ENCODE measurements at places on chromosomes 12 and 14.

GRCh38 chr12:7856516-7856915 is 16.2 kb downstream of the SLC2A14 start:
- no peak for DNase-seq

DNA sequence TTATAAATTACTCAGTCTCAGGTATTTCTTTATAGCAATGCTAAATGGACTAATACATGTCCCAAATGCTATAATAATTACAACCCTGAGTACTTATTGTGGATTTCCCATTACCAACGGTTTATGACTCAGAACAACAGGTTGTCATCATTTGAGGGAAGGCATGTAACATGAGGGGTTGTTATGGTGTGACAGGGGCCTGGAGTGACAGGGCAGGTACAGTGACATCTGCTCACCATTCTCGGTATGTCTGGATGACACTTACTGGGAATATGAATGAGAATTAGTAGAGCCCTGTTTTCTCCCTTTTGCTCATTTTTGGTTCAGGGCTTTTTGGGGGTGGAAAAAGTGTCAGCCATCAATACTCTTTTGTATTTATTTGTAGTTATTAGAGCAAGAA is 36.2 kb upstream of the FERMT2 start:
- no peak for DNase-seq

DNA sequence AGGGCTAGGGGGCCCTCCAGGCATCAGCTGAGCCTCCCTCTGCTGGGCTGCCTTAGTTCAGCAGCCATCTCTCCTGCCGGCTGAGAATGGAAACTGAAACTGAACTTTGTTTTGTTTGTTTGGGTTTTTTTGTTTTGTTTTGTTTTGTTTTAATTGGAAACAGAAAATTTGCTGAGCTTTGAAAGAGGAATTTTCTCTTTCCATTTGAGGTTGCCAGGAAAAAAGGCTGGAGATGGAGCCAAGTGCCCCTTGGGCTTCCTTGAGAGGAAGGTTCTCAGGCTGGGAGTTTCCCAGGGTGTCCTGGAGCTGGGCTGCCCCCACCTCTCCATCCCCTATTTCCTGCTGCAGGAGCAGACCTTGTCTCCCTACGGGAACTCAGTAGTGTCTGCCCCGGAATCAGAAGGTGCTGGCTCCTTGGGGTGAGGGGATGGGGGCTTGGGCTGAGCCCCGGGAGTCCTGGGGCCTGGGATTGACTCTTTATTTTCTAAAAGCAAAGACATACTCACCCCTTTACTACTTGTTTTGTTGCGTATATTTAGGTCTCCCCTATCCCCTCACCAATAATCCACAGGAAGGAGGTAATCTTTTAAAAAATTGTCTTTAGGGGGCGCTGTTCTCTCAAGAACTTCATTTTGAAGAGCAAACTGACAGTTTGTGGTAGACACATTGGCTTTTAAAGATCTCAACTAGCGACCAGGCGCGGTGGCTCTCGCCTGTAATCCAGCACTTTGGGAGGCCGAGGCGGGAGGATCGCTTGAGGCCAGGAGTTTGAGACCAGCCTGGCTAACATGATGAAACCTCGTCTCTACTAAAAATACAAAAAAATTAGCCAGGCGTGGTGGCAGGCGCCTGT is 21.3 kb upstream of the OASL start:
- peak; percentile 81 for DNase-seq

DNA sequence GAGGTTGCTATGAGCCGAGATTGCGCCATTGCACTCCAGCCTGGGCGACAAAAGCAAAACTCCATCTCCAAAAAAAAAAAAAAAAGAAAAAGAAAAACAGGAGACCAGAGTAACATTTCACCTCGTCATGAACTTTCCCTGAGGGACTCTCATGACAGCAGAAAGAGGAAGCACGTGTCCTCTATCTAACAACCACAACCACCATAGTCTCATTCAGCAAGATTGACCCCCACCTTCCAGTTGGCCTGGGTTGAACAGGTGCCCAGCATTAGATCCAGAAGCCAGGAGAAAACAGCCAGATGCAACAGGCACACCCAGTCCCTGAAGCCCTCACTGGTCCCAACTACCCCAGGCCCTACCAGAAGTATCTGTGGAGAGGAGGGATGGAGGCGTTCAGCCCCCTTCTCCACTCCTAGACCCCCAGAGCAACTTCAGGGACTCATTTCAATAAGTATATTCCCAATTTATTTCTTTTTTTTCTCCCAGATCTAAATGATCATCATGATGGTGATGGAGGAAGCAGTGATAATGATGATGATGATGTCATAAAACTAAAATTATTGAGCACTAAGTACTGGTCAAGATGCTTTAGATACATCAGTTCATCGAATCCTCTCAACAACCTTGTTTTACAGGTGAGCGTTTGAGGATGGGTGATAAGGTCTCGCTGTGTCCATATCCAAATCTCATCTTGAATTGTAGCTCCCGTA is 235.0 kb downstream of the EFCAB11 start:
- peak; percentile 6 for DNase-seq

All from SJSA1 (cell line).